ENCODE measurements at places on chromosomes 4 and X.
A peak's percentile ranks its signal among the peaks of the same experiment; 100 is the strongest.

DNA sequence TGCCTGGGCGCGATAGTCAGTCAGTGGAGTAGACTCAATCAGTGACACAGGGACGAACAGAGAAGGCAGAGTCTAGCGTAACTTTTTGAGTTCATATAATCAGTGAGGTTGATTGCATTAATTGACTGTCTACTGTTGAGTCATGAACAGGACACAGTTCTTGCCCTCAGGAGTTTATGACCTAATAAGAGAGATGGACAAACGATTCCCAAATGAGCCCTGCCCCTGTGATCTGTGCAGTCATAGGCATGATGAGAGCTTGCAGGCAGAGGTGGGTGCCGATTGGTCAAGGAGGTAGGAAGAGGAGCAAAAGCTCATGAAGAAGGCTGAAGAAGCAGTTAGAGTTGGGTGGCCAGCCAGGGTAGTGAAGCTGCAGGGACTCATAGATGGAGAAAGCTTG is 57.1 kb downstream of the ADD1 start:
- no peak for DNase-seq

DNA sequence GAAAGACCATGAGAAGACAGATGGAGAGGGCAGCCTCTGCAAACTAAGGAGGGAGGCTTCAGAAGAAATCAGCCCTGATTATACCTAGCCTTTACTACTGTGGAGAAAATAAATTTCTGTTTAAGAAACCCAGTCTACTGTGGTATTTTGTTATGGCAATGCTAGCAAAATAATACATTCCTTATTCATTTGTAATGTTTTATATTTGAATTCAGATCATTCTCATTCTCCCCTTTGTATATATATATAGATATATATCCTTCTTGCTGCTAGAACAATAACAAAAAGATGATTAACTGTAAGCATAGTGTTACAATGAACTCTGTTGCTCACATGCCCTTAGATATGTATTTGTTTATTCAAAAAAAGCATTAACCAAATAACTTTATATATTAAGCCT is 22.5 kb downstream of the DMD start:
- no peak for DNase-seq

DNA sequence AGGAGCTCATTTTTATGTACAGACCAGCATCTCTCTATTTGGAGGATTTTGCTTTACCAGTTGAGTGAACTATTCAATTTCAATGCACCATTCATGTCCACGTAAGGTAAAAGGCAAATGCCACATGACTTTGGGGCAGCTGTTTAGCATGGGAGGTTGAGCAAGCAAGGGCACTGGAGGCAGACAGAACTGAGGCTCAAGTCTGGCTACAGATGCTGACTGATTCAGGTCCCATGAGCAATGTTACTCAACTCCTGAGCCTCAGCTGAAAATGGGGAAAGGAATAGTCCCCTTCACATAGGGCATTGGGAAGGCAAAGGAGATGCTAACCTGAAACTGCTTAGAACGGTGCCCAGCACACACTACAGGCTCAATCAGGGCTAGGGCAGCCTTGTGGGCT is 93.0 kb upstream of the MTM1 start:
- DNase-seq: no peak

- DNase-seq: peak; percentile 89
Observed at GRCh38 chr4:41214136-41214824, at the start of gene APBB2. Gene APBB2, minus strand, starts transcription at chr4:41214542. Its CDS starts 181,288 bp downstream, at chr4:41033254.

DNA sequence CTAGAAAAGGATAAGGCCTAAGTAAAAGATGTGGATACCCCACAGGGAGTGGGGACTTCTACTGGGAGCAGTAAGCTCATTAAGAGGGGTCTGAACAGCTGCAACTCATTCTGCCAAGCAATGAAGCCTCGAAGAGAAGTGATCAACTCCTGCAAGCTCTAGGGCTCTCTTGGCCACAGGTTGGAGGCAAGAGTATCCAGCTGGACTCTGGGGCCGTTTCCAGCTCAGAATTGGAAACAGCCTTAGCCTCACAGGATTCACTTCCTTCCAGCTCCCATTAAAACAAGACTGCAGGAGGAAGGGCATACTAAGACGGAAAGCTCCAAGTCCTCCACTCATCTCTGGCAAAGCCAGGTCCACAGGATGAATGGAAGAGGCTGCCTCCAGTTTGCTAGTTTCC is 126.3 kb downstream of the ATG4A start:
- DNase-seq: no peak

GRCh38 chr4:54144661-54145171 is 44.8 kb downstream of the GSX2 start:
- no peak for DNase-seq

DNA sequence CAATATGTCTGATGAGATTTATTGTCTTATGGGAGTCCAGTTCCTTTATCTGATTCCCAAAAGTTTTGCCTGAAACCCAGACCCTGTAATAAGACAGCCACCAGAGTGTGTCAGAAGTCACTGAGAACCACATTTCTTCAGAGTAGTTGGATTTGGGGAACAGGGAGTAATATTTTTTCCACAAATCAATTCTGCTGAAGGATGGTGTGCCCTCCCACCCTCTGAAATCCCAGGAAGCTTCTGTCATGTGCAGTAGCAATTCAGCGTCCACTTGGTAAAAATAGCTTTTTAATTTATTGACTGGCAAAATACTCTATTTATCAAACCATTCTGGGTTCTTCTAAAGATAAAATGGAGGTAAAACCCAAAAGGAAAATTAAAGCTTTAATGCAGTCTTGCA is 229.4 kb downstream of the FBXW7 start:
- DNase-seq: no peak

- DNase-seq: no peak
Observed at GRCh38 chr4:46185766-46186165, 61.9 kb upstream of the GABRG1 start.

GRCh38 chrX:23902419-23902818 is 5.3 kb downstream of the APOO start:
- peak; percentile 2 for DNase-seq

DNA sequence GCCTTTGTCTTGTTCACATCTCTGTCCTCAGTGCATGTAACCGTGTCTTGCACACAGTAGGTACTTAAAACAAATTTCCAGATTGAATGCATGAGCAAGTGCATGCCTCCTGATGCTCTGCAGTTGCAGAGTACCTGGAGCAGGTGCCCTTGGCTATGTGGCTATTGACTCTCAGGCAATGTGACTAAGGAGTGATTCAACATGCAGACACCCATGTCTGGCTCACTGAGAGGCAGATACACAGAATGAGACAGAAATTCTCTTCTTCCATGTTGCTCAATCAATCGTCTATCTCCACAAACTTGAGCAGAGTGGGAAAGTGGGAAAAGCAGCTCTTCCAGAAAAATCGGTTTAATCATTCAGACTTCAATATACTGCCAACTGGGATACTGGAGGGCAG is 111.0 kb downstream of the CHRDL1 start:
- no peak for DNase-seq

GRCh38 chr4:33722800-33723516 is 2521.4 kb downstream of the ARAP2 start:
- peak; percentile 50 for DNase-seq

- no peak for DNase-seq
Observed at GRCh38 chr4:38832624-38833528, 23.7 kb downstream of the TLR6 start.

DNA sequence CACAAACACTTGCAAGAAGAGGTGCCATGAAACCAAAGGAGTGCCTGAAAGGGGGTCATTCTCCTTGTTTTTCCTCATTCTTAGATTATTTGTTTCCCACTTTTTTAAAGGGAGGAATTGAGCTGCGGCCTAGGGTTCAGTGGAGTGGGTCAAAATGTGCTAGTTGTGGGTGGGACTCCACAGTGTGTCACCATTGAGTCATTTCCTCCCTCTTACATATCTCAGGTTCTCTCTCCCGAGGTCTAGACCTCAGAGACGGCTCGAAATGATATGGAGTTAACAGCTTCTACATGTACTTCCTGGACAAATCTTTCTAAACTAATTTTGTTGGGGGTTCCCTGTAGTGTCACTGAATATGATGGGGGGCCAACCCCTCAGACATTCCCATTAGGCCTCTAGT is 328.4 kb upstream of the SPANXN1 start:
- DNase-seq: no peak

DNA sequence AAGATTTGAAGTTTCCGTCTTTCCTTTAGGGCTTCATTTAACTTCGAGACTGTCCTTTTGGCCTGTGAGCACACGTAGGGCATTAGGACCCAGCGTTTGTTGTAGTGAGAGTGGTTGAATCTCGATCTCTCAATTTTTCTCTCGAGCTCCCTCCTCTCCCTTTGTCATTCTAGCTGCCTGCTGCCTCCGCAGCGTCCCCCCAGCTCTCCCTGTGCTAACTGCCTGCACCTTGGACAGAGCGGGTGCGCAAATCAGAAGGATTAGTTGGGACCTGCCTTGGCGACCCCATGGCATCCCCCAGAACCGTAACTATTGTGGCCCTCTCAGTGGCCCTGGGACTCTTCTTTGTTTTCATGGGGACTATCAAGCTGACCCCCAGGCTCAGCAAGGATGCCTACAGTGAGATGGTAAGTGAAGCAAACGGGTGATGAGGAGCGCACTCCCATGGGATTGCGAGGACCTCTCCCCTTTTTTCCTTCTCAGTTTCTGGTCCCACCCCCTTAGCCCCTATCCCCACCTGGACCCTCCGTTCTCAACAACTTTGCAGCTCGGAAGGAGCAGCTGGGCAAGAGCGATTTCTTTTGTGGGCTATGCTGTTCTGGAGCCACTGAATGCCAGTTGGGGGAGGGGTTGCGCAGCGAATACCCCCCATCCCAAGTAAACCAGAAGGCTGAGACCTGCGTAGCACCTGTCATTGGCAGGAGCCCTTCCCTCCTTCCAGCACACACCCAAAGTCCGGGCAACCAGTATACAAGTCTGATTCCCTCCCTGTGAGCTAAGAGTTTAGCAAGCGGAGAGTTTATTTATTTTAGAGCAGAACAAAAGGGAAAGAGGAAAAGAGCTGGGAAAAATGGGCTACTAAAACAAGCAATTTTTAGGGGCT is at the start of gene TMEM35A:
Gene TMEM35A (plus strand): TSS at position 164 of the 883 bp plus-strand sequence. CDS start 124 bp downstream, at position 288.
- DNase-seq: no peak

DNA sequence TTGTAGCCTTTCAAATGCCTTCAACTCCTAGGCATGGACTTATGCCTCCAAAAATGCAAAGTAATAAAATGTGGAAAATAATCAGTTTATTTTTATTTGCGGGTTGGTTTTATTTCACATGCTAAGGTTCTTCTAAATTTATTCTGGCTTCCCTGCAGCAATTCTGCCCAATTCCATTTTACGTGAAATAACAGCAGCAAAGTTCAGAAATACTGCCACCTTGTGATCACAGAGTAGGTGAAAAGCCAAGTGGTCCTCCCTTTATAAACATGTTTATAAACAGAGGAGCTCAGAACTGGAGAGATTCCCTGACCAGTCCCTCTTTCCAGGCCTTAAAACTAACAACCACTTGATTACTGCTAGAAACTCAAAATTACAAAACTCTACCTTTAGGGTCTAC is 14.7 kb upstream of the DCHS2 start:
- DNase-seq: no peak

GRCh38 chr4:89331686-89332544 is 24.3 kb upstream of the GPRIN3 start:
- no peak for DNase-seq

GRCh38 chrX:2793752-2794151 is 35.0 kb upstream of the GYG2 start:
- no peak for DNase-seq

DNA sequence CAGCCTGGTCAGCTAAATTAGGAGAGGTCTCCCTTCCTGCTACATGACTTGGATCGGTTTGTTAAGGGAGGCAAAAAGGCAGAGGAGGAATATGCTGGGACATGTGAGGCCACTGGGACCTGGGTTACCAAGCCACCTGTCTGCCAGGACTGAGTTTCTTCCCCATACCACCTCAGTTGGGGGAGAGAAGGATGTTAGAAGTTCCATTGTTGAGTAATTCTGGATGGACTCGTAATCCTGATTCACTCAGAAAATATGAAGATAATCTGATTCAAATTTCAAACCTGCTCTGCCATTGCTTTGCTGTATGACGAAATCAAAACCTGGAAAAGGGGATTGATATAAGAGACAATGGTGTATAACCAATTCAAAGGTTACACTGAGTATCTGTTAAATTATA is 97.4 kb upstream of the S100G start:
- no peak for DNase-seq

- DNase-seq: no peak
Observed at GRCh38 chr4:170007113-170007512, 19.1 kb downstream of the MFAP3L start.

GRCh38 chrX:29553542-29553941 is 661.8 kb upstream of the MAGEB2 start:
- no peak for DNase-seq

GRCh38 chrX:41728125-41728524 is 4.1 kb downstream of the GPR82 start:
- no peak for DNase-seq

DNA sequence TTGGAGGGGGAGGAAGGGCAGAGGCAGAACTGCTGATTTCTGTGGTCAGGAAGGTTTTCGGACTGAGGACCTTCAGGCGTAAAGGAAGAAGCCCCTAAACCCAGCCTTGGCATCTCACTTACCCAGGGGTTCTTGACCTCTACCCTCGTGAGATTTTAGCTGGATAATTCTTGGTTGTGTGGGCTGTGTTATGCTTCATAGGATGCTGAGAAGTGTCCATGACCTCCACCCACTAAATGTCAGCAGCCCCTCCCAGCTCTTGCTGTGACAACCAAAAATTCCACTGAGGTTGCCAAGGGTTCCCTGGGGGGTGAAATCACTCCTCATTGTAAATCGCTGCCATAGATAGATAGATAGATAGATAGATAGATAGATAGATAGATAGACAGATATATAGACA is 5.8 kb upstream of the CRLF2 start:
- DNase-seq: no peak

GRCh38 chrX:54193085-54193821 is 10.2 kb upstream of the FAM120C start:
- no peak for DNase-seq

DNA sequence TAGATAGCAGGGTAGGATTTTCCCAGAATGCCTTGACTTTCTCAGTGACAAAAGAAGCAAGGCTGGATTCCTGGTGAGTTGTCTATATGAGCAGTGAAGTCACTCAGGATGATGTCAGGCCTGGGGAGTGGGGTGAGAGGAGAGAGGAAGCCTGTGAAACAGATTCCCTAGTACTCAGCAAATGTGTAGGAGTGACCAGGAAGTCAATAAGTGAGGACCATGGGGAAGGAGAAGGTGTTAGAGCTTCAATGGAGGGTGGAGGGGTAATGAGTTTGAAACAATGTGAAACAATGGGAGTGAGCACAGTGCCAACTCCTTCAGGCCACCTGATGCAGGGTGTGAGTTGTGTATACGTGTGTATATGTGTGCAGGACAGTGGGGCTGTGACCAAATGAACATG is 2.4 kb upstream of the SLC9A6 start:
- DNase-seq: no peak

All from NCI-H2081 treated with DMSO at 0.1 percent for 48 hours (cell line).